ENCODE measurements at places on chromosomes 5 and 9. TPM values are rescaled to one million over a fixed set of nuclear protein-coding genes. Genes with fewer than 3 reads are reported as not detected.

Gene MYMK
- polyA plus RNA-seq, result not detected

Gene ARL15
- polyA plus RNA-seq, result 5.0 TPM

Gene SPATA31D4
- not detected for polyA plus RNA-seq

Gene DMRTA1
- polyA plus RNA-seq, result 4.2 TPM

Gene AKNA
- 6.6 TPM for polyA plus RNA-seq

DNA sequence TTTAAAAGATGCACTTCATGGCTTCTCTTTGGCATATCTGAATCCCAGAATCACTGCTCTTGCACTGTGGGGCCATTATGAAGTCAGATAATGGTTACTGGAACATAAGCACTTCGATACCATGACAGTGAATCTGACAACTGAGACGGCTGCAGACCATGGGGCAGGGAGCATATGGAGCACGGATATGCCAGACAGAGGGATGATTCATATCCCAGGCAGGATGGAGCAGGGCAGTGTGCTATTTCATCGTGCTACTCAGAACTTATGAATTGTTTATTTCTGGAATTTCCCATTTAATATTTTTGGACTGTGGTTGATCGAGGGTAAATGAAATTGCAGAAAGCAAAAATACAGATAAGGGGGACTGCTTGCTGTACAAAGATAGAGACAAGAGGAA, 145.0 kb downstream of the EGFLAM start:
- no peak for DNase-seq

GRCh38 chr9:113352411-113352810, 3.1 kb downstream of the BSPRY start:
- no peak for DNase-seq

GRCh38 chr9:341634-342421, 127.2 kb downstream of the DOCK8 start:
- no peak for DNase-seq

- no peak for DNase-seq
Observed at GRCh38 chr5:65734921-65735320, 12.9 kb downstream of the NLN start.

- DNase-seq, result no peak
Observed at GRCh38 chr5:170520372-170520771, 16.6 kb downstream of the KCNIP1 start.

GRCh38 chr9:16314476-16314875, 556.0 kb downstream of the BNC2 start:
- no peak for DNase-seq

- no peak for DNase-seq
Observed at GRCh38 chr9:14418301-14418940, 104.5 kb upstream of the NFIB start.

DNA sequence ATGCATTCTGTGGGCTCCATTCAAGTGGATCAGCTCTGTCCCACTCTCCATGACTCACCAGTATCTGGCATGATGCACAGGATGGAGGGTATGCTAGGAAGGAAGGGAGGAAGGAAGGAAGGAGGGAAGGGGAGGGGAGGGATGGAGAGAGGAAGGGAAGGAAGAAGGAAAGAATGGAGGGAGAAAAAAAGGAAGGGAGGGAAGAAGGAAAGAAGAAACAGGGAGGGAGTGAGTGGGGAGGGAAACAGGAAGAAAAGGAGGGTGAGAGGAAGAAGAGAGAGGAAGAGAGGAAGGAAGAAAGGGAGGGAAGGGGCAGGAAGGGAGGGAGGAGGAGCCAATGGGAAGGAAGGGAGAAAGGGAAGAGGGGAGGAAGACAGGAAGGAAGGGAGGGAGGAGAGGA, 5.3 kb upstream of the BARHL1 start:
- DNase-seq, result no peak

DNA sequence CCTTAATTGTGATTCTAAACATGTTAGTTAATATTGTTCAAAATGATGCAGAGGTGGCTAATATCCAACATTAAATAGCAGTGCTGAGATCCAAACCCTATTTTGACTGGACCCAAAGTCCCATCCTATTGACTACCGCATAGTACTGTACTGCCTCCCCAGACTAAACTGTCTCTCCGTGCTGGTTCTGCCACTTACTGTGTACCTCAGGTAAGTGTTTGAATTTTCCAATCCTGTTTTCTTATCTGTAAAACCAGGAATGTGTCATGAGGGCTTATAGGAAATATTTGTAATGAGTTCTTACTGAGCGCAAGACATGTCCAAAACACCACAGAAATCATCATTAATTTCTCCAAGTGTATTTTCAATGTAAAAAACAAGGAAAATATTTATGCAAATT, 209.2 kb upstream of the CD180 start:
- DNase-seq, result no peak

DNA sequence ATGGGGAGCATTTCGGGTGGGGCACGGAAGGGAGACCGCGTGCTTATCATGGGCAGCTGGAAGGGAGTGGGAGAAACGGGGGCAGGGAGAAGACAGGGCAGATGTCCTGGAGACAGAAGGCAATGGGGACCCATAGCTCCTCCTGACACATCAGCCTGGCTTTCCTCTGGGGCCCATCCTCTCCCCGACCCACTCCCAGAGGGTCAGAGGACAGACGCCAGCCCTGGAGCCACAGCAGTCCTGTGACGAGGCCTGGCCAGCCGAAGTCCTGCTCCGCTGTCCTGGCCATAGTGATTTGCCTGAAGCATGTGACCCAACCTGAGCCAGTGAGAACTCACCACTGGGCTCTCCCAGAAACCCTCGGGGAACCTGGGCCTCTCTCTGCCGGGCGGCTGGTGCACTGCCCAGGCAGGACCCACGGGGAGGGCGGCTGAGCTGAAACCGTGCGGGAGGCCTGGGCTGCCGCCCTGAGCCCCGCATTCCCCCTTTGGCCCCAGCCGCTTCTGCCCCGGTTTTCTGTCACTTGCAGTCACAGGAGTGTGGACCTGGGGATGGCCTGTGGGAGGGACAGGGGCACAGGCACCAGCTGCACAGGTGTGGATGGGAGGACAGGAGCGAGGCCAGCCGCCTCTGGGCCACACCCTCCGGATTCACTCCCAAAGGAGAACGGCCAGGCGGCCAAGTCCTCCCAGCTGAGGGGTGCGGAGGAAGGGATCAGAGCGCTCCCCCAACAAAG, 19.8 kb downstream of the ADAMTS2 start:
- no peak for DNase-seq

GRCh38 chr9:127611899-127612790, at the start of gene STXBP1:
Gene STXBP1, plus strand, starts transcription at chr9:127612277. Its CDS starts 127 bp downstream, at chr9:127612404.
- peak; percentile 91 for DNase-seq

- DNase-seq, result no peak
Observed at GRCh38 chr5:439636-440035, 3.3 kb upstream of the EXOC3 start.

DNA sequence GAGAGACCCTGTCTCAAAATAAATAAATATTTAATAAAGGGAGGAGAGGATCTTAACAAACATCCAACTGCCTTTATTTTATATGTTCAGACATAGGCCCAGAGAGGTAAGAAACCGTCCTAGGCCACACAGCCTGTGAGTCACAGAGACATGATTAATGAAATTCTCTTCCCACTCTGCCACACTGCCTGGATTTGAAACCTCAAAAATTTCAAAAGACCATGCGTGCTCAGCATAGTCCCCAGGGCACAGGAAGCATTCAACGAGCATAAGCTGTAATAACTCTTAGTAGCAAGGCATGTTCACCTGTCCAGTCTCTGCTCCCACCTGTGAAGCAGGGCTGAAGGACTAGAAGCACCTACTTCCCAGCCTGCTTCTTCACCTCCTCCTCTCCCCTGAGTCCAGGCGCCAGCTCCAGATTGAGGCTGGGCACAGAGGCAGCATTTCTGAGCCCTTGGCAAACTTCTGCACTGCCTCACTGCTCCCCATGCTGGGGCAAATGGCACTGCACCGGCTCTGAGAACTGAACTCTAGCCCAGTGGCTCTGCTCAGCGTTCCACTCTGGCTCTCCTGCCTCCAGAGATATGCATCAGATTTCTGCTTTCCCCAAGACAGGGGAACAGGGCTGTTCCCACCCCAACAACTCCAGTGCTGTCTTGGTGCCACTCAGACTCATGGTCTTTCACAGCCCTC, 1.1 kb downstream of the FAT2 start:
- DNase-seq, result no peak

DNA sequence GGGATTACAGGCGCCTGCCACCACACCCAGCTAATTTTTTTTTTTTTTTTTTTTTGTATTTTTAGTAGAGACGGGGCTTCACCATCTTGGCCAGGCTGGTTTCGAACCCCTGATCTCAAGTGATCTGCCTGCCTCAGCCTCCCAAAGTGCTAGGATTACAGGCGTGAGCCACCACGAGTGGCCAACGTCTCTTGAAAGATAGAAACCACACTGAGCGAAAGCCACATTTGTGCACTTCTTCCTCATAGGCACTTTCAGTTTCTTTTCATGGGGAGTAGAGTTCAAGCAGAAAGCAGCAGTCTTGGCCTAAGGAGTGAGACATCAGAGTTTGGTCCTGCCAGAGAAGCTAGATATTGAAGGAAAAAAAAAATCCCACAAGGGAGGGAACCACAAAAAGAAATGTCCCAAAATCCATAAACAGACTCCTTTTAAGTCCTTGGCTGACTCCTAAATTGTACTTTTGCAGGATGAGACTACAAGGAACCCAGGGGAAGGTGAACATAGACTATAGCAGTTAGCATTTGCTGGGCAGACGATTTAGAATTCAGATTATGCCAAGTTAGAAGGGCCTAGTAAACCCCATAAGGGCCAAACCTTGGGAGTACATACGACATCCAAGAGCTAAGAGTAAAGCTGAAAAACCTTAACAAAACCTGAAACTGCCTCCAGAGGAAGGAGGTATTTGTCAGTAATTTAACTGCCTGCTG, 43.9 kb upstream of the GLIPR2 start:
- DNase-seq, result no peak

DNA sequence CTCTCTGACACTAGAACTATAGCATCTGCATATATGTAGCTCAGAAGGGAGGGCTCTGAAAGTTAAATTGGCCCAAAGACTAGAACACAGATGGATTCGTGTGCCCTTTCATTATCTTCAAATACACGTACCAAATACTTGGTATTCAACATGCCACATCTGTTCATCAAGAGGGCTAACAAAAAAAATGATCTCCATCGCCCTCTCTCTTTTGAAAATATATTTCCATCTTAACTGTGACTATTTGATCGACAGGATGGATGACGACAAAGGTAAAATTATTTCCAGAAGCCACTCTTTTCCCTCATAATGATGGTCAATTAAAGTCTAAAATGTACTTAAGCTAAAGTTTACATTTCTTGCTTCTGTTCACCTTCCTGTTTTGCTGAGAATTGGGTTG, 77.0 kb downstream of the SEMA6A start:
- no peak for DNase-seq

GRCh38 chr5:40171971-40172370, 507.7 kb upstream of the PTGER4 start:
- no peak for DNase-seq

GRCh38 chr9:30329431-30329830, 2055.0 kb upstream of the ACO1 start:
- DNase-seq, result no peak

GRCh38 chr5:65390208-65390607, 91.5 kb downstream of the ADAMTS6 start:
- no peak for DNase-seq
